ENCODE measurements at places on chromosomes 5 and 9.

DNA sequence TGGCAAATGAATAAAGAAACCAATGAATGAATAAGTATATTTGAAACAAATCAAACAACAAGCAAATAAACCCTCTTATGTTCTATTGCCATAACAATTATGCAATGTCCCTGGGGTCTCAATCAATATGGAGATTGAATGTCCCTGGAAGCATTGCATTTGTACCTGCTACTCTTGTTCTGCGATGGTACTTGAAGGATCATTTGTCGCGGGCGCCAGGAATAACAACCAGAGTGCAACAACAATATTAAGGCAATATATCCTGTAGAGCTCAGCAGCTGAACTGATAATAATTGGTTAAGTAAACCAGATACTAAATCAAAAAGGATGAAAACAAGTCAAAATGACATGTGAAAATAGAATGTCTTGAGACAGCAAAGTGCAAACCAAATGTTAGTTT lies 1001.9 kb upstream of the NUDT12 start:
- DNase-seq: no peak

DNA sequence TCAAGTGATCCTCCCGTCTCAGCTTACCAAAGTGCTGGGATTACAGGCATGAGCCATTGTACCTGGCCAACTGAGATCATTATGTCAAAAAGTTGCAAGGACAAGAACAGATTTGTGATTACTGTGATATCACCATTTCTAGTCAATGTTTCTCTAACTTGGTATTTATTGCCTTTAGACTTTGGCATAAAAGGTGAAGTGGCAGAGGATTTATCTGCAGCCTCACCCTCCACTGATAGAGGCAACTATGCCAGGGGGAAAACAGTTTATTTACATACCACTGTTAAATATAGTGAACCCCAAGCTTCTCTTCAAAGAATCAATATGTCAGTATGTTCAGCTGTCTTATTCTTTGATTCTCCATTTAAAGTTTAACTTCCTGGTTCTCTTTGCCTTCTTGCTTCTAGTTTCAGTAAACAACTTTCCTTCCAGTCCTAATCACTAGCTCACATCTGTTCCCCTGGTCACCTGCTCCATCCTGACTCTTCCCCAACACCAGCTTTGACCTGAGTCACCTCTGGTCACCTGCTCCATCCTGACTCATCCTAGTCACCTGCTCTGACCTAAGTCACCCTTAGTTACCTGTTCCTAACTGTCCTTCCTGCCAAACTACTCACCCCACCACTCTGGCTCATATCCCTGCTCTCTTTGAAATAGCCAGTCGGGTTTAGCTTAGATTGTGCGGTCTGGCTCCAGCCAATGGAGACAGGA lies 29.9 kb downstream of the SEMA6A start:
- DNase-seq: no peak

- DNase-seq: no peak
These were observed 312.1 kb upstream of the TUSC1 start for GRCh38 chr9:25990376-25990775.

- no peak for DNase-seq
These were observed 182.8 kb downstream of the ICE1 start for GRCh38 chr5:5605170-5605764.

GRCh38 chr9:114078021-114078780 lies at the start of gene AMBP:
Gene AMBP, minus strand, starts transcription at chr9:114078300. Its CDS starts 91 bp downstream, at chr9:114078209.
- no peak for DNase-seq

DNA sequence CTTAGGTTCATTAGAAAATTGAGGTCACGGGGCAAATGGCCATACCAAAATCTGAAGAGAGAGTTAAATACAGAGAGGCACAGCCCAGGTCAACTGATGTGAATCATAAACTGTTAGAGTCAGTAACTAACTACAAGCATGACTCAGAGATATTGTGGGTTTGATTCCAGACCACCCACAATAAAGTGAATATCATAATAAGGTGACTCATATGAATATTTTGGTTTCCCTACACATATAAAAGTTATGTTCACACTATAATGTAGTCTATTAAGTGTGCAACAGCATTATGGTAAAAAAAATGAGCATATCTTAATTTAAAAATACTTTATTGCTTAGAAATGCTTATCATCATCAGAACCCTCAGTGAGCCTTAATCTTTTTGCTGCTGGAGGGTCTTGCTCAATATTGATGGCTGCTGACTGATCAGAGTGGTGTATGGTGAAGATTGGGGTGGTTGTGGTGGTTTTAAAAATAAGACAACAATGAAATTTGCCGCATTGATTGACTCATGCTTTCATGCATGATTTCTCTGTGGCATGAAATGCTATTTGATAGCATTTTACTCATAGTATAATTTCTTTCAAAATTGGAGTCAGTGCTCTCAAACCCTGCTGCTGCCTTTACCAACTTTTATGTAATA lies 53.1 kb upstream of the EDIL3 start:
- no peak for DNase-seq

DNA sequence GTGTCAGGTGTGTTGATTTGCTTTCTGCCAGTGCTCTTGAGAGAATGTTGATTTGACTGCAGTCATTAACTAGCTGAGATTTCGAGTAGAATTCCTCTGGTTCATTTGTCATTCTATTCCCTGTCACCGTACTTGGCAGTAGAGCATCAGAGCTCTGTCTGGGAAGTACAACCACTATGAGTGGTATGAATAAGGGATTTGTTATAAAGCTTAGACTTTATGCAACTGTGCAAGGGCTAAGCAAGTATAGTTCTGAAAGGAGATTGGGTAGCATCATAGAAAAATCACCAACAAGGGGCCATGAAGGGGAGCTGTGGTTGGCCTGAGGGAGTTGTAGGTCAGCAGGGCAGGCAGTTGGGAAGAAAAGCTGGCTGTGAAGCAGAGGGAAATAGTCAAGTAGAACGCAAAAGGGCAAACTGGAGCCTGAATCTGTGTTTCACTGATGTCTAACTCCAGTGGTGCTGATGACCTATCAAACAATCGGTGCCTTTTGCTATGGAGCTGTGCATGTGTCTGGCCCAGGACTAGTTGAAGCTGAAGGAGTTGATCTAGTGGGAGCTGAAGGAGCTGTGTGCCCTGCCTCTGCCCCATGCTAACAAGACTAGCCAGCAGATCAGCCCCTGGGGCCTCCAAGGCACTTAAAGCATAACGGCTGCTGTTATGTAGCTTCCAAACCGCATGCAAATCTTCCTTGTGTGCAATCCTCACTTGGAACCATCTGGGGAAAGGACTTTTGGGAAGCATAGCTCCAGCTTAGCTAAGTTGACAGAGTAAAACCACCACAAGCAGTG lies 110.0 kb downstream of the SLC28A3 start:
- DNase-seq: no peak

DNA sequence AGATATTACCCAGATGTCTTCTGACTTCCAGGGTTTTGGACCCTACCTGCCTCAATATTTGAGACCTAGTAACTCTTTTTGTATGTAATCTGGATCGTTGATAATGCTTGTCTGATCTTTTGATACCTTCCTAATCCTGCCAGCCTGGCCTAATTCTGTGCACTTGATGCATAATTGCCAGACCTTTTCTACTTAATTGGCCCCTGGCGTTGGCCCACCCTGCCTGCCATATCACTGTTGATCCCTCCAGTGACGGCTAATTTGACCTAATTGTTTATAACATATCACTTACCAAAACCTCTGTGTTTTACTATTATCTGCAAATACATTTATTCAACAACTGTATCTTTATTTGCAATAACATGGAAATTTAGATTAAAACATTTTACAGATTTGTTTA lies 49.0 kb downstream of the SLC44A1 start:
- no peak for DNase-seq
